ENCODE measurements at places on chromosomes 12 and 14.

GRCh38 chr12:129571901-129572494 is 331.8 kb downstream of the TMEM132D start:
- DNase-seq = no peak

DNA sequence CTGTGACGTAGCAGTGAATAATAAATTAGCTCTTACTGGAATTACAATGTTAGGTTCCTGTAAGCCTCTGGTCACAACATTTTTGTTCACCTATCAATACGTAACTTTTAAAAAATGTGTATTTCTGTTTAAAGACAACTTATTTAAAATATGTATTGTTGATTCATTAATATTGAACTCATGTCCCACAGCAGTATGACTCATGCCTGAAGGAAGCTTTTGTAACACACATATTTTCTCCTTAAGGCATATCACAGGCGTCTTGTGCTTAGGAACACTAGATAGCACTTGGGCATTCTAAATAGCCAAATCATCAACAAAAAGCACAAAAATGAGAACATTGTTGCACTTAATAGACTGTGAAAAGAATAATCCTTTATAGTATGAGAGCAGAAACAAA is 92.5 kb downstream of the GPHN start:
- DNase-seq = peak; percentile 47

DNA sequence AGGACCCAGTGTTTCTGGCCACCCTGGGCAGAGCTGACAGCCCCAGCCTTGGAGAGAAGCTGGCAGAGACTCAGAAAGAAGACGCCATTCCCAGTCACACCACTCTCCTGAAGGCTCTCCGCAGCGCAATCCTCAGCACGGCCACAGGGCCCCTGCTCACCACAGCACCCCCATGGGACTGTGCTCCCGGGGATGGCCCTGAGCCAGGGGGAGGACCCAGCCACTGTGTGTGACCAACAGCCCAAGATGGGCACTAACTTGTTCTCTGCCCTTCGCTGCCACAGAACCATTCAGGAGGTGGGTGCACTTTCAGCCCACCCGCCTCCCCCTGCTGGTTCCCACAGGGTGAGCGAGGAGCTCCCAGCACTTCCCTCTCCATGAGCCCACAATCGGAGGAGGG is 57.1 kb downstream of the CCNK start:
- no peak for DNase-seq

- no peak for DNase-seq
These were observed 312.0 kb downstream of the KCNC2 start for GRCh38 chr12:74897425-74898211.

DNA sequence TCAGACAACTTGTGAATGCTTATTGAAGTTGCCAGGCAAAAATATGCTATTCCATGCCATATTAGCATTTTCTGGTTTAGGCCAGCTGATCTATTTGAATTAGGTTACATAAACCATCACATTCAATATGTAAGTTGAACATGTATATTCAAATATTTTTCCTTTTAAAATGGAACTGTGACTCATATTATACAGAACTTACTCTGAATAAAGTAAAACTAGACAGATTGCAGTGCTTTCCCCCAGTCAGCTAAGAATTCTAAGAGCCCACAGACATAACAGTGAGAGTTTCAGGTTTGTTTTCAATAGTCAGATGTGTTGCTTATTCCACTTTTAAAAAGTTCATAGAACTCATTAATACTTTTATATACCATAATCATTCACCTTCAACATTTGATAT is 119.8 kb downstream of the MGST1 start:
- no peak for DNase-seq

DNA sequence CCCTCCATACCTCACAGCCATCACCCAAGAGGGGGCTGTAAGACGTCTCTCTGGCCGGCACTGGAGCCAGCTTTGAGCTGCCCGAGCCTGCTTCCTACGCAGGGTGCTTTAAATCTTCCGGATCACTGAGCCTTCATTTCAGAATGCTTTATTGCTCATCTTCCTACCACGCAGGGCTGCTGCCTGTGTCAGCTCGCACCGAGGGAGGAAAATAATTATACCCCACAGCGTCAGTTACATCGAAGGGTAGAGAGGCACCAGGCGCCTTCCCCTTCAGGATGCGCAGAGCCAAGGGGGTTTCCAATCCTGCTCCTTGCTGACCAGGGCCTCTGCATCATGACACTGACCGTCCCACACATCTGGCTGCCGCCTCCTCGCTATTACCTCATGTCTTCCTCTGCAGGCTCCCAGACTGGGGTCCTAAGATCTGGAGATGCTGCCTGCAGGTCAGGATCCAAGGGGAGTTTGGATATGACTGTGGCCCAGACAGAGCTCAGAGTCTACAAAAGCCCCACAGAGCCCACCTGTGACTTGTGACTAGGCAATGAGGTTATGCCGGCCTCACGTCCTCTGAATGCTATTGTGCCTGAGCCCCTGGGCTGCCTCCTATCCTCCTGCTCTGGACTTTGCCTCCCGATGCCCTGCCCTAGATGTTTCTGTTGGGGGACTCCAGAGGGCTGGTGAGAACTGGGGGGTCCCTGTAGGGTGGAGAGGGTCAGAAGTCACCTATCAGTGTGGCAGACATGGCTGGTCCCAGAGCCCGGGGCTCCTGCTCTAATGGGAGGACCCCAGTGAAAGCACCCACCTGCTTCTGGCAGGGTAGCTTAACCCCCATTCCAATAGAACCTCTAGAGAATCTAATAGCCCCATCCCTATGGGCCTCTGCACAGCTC is 220.3 kb upstream of the RTL1 start:
- DNase-seq = no peak

DNA sequence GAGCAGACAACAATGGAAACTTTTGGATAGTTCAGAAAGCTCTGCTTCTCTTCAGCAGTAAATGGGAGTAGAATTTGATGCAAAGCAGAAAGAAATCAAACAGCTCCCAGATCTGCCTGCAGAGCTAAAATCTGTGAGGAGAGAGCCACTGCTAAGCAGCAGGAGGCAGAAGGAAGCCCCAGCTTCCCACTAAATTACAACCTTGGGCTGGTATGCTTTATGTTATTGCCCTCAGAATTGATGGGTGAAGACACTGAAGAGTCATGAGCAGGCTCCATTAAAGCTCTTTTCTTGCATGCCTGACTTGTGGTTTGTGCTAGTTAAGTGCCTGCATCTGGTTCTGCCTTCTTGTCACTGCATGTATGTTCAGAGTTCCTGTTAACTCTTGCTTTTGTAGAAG is 8.4 kb downstream of the ZC2HC1C start:
- no peak for DNase-seq

DNA sequence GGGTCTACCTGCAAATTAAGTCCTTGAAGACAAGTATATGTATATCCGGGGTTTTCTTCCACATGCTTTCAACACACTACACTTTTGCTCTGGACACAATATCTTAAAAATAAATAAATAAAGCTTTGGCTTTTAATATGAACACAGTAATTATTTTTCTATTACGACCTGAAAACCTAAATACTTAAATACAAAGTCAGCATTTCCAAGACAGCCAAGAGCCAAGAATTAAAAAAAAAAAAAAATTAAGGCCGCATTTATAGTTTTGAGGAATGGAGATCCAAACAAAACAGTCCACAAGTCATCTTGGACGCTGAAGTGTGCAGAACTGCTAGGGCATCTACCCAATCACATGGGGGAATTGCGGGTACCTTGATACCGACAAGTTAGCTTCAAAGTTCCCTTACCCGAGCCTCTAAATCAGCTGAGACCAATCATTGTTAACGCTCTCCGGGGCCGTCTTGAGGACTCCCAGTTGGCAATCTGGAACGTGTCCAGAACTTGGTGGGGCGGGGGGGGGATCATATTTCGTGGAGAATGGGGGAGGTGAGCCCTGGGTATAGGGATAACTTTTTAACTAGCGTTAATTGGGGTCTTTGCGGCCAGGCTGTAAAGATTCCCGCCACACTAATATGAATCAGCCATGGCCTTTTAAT is 731 bp upstream of the PCNX4 start:
- peak; percentile 69 for DNase-seq

DNA sequence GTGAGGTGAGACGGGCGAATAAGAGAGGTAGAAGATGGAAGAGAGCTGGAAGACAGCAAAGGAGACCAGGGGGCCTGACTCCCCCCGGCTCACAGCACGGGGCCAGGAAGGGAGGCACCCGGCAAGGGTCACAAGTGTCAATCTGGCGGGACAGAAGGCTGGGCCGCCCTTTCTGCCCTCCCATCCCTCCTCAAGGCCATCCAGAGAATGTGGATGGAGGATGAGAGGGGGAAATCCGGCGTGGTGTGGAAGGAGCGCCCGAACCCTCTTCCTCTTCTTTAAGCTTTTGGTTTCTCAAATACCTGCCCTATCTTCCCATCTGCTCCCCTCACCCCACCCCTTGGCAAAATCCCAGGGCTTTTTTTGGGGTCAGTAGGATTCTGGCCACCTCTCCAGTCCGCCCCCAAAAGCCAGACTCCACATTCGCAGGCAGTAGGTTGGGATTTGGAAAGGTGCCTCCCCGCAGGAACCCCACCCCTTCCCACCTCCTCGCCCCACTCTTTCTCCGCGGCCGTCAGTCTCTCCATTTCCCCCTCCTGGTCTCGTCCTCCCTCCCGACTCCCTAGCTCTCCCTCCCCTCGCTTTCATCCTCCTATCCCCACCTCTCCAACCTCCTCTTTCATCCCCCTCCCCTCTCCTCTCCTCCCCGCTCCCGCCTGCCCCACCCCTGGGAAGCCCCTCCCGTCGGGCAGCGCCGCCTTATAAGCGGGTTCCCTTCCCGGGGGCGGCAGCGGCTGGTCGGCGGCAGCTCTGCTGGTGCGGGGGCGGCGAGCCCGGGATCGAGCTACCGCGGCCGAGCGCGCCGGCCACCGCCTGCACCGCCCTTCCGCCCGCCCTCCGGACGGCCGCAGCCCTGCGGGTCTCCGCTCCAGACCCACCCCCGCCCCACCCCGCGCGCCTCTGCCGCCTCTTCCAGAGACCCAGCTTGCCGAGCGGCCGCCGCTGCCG is at the start of gene PTMS:
TSS of gene PTMS (plus strand) at position 730 of the 948 bp plus-strand sequence. CDS start 343 bp downstream, outside the sequence.
- peak; percentile 93 for DNase-seq

GRCh38 chr12:121175383-121176119 is 34.4 kb upstream of the P2RX4 start:
- DNase-seq = no peak

DNA sequence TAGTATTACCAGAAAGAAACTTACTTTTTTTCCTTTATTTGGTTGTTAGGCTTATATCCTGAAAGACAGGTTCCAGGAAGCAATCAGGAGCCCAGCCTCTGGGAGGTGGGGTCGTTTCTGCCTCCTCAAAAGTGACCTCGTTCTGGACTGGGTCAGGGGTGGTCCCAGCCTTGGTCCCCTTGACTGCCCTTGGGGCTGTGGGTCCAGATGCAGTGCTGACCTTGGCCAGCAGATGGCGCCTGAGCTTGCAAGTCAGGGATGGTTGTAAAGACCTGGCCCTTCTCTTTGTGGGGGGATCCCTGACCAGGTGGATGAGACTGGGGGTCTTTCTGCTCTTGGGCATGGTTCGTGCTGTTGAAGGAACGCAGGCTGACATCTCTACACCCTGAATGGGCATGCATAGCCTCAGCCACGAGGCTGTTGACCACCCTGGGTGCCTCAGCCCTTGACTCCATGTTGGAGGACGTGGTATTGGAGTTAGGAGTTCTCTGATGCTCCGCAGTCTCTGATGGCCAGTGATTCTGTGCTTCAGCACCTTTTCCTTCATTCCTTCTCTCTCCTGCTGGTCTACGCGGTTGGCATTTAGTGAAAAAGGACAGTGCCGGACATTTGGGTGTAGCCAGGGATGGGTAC is 62.4 kb downstream of the ADCK1 start:
- peak; percentile 53 for DNase-seq

DNA sequence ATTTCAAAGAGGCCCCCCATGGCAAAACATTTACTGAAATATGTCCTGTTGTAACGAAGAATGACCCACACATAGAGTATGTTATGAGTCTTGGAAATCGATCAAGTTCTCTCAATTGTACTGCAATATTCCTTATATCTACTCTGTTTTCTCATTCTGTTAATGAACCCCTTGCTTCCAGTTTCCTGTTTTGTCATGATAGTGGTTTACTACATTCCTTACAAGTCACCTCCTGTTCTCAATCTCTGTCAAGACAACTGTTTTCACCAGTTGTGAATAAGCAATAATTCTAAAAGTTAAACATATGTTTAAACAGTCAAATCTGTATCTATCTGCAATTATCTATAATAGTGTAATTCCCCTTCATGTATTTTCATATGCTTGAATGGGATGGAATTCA is 16.4 kb upstream of the ARID2 start:
- DNase-seq = no peak

DNA sequence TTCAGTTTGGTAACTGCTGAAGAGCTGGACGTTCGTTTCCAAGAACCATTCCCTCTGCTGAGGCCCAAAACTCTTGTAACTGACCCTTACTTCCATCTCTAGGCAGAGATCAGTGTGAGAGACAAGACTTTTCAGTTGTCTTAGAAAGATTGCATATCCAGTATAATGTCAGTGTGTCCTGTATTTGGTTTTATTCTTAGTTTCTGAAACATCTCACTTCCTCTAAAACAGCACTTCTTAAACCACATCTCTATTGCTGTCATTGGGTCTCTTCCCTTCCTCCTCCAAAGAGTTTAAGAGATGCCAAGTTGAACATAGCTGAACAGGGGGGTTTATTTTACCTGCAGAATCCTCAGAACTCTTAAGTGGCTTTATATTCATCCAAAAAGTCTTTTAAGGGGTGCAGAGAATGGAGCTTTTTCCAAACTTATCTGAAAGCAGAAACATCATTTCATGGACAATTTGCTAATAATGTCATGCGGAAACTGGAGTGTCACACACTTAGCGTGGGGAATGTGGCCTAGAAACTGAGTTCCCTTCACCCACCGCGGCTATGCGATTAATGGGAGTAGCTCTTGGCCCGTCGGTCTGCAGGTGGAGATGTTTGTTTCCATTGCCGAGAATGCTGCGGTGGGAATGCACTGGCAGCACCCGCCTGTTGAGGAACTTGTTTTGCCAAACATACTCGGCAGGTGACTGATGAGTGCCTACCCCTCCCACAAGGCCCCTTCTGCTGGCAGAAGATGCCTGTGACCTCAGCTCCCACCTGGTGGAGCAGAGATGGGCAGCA is 148.2 kb downstream of the ADGRD1 start:
- DNase-seq = no peak

DNA sequence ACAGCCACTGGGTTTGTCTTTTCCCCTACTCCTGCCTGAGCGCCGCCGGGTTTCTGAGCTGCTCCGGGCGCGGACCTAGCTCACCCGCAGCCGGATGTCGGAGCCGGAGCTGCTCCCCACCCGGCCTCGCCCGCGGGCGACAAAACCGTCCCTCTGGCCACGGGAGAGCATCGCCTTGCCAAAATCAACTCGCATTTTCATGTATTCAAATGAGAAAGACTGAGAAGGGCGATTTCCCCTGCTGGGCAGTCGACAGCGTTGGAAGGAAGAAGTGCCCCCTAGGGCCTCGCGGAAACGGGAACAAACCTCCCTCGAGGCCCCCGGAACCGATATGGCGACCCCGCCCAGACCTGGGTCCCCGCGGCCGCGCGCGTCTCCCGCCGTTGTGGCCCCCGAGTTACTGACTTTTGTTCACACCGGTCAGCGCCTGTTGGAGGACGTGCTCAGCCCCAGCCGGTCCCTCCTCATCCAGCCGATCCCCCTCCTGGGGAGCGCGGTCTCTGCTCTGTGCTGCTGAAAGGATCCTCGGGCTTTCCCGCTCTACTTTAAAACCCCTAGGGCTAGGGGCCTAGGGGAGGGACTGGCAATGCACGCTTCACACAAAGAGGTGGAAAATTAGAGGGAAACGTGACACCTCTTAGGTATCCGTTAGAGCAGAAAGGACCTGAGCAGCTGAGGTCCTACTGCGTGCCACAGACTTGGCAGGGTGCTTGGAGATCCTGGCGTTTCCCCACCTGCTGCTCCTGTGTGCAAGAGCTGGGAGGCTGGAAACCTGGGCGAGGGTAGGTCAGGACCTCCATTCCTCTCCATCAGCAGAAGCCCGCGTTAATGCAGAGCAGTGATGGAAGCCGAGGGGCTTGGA is 4.3 kb downstream of the TTC6 start:
- DNase-seq = no peak

All from fibroblast of gingiva (primary cell).